ENCODE measurements at places on chromosomes 3 and 15.

DNA sequence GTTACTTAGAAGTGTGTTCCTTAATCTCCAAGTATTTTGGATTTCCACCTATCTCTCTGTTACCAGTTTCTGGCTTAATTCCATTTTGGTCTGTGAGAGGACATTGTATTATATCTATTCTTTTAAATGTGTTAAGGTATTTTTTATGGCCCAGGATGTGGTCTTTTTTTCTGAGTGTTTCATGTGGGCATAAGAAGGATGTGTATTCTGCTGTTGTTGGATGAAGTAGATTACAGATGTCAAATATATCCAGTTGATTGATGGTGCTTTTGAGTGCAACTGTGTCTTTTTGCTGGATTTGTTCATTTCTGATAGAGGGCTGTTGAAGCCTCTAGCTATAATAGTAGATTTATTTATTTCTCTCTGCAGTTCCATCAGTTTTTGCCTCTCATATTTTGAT is 136.5 kb upstream of the AZI2 start:
- no peak for DNase-seq

DNA sequence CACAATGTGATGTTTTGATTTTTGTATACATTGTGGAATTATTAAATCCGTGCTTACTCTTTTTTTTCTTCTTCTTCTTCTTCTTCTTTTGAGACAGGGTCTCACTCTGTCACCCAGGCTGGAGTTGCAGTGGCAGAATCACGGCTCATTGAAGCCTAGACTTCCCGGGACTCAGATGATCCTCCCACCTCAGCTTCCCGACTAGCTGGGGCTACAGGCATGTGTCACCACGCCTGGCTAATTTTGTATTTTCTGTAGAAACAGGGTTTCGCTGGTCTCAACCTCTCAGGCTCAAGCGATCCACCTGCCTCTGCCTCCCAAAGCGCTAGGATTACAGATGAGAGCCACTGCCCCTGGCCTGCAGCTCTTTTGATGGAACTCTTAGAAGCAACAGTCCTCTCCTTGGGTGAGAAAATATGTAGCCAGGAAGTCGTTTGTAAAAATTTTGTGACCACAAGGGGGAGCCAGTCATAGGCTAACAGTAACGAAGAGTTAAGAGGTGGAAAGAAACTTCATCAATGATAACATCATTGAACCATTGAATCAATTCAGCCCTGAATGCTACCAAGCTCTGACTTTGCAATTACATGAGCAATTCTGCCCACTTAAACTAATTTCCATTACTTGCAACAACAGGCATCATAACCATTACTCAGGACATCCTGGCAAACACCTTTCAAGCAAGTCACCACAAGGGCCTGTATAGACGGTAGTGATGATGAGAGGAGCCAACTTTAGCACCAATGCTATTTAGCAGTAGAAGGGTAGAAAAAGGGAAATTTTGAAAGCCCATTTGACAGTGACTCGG is 16.7 kb upstream of the CMTM7 start:
- DNase-seq = no peak

- no peak for DNase-seq
Observed at GRCh38 chr3:20190991-20191390, 5.0 kb upstream of the SGO1 start.

DNA sequence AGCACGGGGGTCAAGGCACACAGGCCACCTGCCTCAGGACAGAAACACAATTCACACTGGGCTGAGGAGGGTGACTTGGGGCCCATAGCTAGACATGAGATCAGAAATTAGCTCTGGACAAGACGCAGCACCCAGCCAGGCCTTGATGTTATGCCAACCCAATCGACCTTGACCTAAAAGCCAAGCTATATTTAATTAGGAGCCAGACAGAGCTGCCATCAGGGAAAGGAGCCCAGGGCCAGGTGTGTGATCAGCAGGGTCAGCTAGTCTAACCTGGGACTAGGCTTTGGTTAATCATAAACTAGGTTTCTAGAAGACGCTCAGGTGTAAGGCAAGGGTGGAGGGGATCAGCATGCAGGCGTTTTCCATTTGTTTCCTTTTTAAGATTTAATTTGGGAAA is 23.9 kb upstream of the SLC25A36 start:
- DNase-seq = no peak

- no peak for DNase-seq
Observed at GRCh38 chr15:51274956-51275355, 63.4 kb downstream of the CYP19A1 start.

GRCh38 chr3:188152660-188153436 is 1.1 kb upstream of the LPP start:
- DNase-seq = no peak

- no peak for DNase-seq
Observed at GRCh38 chr3:143643905-143644304, 204.4 kb downstream of the SLC9A9 start.

- DNase-seq = no peak
Observed at GRCh38 chr3:171842864-171843518, at the start of gene TMEM212. Gene TMEM212 (plus strand): TSS chr3:171843349. CDS start chr3:171843384, 35 bp downstream.

DNA sequence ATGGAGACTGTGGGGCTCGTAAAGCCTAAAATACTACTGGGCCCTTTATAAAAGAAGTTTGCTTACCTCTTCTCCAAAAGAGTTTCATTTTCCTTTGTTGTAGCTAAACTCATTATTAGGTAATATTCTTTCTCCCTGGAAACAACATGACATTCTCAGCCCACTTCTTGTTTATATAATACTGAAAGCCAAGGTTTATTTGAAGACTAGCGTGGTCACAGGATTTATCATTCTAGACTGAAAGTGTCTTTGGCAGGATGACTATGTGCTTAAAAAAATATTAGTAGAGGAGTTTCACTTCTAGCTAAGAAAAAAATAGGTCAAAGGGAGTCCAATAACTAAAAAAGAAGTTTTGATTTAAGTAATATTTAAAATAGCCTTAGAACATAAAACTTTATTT is 1085.2 kb upstream of the CADM2 start:
- DNase-seq = no peak

GRCh38 chr3:11928381-11928780 is 75.8 kb upstream of the SYN2 start:
- DNase-seq = no peak

DNA sequence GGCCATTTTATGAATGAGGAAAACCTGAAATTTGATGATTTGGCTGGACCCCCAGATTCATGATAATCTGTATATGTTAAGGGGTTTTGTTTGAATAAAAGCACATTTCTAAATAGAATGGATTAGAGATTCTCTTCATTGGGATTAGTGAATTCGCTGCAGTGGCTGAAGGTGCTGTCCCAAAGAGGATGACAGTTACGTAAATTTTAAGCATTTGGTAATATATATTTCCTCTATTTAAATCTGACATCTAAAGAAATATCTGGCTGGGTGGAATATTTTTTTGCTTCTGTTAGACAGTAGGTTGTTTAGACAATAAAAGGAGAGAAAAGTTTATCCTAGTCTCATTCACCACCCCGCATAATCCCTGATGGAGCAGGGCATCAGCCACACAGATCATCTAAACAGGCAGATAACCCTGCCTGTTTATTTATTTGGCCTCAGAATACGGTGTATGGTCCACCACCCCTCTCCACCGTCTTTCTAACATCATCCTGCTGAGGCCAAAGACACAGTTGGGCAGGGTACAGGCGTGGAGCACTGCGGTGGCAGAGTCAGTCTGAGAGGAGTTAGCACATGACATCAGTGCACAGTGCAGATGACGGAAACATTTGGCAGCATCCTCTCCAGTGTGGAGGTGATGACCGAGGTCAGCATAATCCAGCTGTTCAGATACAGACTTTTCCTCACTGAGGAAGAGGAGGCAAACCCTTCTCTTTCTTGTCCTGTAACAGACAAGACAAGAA is 20.4 kb upstream of the NFKBIZ start:
- no peak for DNase-seq

DNA sequence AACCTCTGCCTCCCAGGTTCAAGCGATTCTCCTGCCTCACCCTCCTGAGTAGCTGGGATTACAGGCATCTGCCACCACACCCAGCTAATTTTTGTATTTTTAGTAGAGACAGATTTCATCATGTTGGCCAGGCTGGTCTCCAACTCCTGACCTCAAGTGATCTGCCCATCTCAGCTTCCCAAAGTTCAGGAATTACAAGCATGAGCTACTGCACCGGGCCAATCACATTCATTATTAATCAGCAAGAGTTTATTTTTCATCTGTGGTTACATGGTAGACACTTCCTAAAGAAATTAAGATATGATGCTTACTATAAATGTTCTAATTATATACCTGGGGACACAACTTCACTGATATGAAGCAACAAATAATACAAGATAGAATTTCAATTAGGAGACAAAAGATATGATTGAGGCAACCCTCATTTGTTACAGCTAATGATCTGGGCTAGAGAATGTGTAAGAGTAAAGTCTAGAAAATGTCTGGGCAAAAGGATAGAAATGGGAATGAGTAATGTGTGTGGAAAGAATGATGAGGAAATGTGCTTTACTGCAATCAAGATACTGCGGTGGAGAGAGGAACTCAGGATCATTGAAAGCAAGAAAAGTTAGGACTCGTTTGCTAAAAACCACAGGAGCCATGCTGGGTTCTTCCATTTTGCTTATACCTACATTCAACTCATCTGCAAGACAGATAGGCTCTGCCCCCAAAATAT is 366.8 kb downstream of the ZIC1 start:
- DNase-seq = no peak

DNA sequence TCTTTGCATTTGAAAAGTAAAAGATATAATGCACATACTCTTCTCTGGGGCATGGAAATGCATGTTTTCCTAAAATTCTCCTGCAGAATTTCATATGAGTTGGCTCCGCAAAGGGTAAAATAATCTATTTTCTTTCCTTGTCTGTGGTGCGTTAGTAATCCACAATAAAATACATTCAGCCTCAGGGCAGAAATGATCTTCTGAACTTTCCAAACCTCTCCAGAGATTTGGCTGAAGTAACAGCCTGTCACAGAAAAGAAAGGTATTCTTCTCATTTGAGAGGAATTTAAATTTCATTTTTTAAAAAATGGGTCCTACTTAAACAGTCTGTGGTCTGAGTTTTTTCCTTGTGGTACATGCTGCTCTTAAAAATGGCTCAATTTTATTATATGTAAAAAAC is 182.7 kb upstream of the DCBLD2 start:
- no peak for DNase-seq

- no peak for DNase-seq
Observed at GRCh38 chr3:160078533-160078932, 89.9 kb downstream of the IL12A start.

DNA sequence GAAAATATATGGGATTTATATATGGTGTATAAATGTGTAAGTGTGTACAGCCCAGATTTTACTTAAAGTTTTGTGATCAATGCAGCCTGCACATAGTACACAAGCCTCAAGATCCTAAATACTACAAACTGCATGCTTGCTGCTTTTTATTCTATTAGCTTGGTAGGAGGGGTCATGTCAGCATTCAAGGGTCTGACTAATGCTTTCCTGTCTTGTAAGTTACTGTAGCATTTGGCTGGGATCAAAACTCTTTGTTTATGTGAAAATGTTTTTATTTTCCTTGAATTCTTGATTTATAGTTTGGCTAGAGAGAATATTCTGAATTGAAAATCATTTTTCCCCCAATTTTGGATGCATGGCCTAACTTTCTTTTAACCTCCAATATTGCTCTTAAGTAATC is 370.9 kb downstream of the NSUN3 start:
- DNase-seq = no peak

DNA sequence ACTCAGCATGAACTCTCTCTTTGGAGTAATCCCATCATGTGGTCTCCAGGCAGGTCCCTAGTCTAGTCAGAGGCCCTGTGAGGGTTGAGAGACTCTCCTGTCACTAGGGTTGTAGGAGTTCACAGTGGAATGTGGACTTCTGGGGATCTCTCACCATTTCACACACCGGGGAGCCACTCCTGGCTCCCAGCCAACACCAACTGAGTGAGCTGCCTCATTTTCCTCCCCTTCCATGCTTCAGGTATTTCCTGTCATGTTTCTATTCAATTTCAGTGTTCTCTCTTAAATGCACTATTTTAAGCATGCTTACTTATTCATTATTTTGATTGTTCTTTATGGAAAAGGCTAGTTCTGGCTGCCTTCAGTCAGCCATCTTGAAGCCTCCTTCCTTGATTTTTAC is 467.5 kb upstream of the ARL6 start:
- no peak for DNase-seq

GRCh38 chr3:45765958-45766357 is 30.4 kb downstream of the SLC6A20 start:
- DNase-seq = no peak

DNA sequence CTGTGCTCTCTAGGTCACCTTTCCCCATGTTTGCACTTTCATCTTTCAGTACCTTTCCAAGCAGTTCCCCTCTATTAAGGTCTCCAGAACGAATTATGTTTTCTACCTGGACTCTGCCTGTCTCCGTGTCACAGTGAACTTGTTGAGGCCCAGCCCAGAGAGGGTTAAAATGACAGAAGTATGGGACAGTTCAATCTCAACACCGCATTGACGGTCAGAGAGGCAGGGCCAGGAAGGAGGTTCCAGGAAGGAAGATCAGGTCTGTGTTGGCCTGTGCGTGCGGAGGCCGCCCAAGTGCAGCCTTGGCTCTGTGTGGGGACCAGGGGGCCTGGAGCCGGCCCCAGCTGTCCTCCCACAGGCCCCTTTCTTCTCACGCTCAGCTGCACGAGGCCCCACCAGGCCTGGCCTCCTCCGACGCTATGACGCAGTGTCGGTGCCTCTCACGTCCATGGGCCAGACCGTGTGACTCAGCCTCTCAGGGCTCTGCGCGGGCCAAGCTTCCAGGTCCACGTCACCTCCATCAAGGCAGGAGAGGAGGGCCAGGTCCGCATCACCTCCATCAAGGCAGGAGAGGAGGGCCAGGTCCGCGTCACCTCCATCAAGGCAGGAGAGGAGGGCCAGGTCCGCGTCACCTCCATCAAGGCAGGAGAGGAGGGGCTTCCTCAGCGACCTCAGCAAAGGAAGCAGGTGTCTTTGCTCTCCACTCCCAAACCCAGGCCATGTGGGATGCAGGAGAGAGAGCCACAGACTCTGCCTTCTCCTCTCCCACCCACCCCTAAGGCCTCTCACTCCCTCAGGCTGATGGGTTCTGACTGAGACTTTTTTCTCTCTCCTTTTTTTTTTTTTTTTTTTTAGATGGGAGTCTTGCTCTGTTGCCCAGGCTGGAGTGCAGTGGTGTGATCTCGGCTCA is 83.1 kb downstream of the CPN2 start:
- no peak for DNase-seq

DNA sequence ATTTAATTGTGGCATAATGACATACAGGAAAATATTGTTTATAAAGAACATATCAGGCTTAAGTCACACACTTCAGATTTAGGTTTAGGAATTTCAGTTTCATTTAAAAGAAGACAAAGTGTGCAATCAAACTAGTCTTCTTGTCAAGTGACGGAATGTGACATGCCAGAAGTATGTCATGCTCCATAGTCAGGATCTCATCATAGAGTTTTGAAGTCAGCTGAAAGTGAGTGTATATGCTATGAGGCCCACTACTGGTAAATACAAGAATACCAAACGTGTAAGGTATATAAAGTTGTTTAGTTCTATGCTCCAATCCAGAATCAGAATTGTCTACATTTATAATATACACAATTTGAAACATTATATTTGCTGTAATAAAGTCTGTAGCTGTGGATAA is 988.4 kb downstream of the TBL1XR1 start:
- no peak for DNase-seq

DNA sequence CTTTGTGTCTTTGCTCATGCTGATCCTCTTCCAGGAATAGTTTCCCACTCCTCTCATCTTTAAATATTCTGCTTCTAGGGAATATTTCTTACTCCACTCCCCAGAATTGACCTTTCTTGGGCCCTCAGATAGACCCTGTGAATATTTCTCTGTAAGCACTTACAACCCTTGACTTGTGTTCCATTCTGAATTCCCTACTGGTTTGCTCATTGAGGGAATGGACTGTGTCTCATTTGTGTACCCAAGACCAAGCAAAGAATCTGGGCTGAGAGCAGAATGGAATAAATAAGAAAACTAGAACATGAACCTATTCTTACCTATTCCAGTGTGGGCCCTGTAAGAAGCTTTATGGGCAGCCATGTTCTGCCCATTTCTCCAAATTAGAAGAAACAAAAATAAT is 72.7 kb upstream of the TSPAN3 start:
- no peak for DNase-seq
